ENCODE measurements at places on chromosomes 1 and 21. TPM values are rescaled to one million over a fixed set of nuclear protein-coding genes. Genes with fewer than 3 reads are reported as not detected.

Gene DMBX1
- not detected for total RNA-seq

Gene LCE3D
- total RNA-seq = not detected

- no peak for DNase-seq
These were observed 293.3 kb upstream of the NR5A2 start for GRCh38 chr1:199734186-199734585.

GRCh38 chr1:27031235-27032118, 18.8 kb upstream of the TENT5B start:
- DNase-seq = no peak

DNA sequence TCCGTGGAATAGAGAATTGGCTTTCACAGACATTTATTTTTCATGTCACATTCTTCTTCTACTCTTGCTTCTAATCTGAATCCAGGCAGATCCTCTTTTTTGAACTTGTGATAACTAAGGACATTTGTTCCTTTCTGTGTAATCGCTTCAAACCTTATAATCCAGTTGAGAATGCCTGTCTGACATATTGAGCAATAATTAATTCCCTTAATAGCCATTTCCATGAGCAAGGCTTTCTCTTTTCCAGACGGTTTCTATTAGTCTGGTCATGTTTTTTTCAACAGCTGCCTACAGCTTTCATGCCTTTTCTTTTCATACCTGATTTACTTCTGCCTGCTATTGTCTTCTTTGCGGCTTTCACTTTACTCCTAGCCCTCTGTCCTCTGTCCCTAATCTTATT, 163.4 kb downstream of the CYYR1 start:
- DNase-seq = no peak

DNA sequence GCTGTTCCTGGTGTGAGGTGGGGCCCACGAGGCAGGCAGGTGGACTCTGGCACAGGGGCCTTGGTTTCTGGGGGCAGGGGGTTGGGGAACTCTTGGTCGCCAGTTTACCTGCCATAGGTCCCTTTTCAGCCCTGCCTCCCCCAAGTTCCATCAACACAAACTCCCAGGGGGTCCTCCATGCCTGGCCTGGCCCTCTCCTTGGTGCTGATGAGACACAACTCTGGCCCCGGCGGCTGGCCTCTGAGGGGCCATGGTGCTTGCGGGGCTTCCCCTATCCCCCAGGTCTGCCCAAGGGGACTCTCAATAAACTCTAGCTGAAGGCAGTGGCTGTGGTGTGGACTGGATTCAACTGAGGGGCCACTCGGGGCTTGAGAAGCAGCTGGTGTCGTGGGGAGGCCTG, 16.0 kb downstream of the HTR6 start:
- DNase-seq = no peak
